Chondrocyte (in vitro differentiated cells): ENCODE measurements at places on chromosomes 11 and 22.

DNA sequence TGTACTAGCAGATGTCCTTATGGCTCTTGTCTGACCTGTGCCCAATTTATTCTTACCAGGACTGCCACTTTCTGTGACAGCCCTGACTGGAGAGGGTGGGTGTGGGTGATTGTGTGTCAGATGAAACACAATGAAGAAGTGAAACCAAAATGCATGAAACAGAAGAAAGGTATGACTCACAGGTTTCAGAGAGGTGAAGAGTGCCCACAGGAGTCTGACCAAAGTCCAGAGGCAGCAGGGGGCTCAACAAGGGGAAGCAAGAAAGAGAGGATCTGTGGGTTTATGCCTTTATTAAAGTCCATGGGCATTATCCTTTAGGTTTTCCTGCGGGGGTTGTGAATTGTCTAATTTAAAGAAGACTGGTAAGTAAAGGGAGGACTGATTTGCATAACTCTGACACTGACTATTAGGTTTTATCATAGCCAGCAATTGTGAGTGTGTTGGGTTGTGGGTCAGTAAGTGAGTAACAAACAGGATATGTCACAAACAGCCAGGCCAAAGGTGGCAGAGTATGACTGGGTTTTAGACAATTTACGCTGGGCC lies 3.9 kb upstream of the OR4C6 start:
- H3K27ac ChIP-seq: no peak overlapping the region
- DNase-seq: no peak
- no peaks in the 10 kb centered on the region for H3K36me3 ChIP-seq
- no peaks in the 10 kb centered on the region for H3K27me3 ChIP-seq
- H3K4me1 ChIP-seq: no peaks in the 10 kb centered on the region
- H3K4me3 ChIP-seq: no peak overlapping the region

DNA sequence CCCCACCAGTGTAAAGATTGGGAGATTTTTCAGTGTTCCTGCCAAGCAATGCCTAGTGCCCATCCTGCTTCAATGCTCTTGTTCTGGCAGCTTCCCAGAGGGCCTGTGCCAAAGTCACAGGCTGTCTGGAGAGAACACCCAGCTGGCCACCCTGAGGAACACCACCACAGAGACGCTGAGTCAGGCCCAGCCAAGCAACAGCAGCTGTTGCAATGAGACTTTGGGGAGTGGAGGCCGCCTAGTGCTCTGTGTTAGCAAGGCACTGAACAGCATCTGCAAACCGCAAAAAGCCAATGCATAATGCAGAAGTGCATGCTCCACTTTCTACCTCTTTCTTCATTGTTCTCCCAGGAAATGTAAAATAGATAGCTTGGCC lies 168.1 kb downstream of the NXPE2 start:
- H3K4me1 ChIP-seq: no peaks in the 10 kb centered on the region
- no peaks in the 10 kb centered on the region for H3K36me3 ChIP-seq
- H3K4me3 ChIP-seq: no peak overlapping the region
- H3K27ac ChIP-seq: no peak overlapping the region

DNA sequence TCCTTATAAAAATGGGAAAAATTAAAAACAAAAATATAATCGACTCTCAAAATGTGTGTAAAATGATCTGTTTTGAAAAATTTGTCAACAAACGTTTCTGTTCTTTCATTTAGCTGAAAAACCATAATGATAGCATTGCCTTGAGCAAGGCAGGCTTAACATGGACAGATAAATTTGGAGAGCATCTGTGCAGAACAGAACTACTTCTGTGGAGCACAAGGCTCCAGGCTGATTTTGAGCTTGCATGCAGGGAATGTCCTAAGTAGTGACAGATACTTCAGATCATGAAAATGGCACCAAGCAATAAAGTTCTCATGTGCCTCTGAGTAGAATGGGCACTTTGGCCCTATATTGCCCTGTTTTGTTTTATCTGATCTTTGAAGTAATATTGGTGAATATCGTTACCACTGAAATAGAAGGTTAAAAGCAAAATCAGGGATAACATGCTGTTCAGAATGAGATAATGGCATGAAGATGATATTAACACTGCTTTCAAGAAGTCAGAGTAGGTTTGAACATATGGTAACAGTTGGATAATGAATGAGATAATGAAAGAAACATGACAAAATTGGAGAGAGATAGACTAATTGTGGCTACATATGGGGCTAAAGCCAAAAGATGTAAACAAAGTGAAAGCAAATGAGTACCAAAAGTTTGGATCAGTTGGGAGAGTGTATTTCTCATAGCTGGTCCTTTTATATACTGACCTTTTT lies 730.5 kb upstream of the CCDC179 start:
- peaks cover 4% of the 10 kb centered on the region for H3K36me3 ChIP-seq
- no peak overlapping the region for H3K4me3 ChIP-seq
- no peak overlapping the region for H3K27ac ChIP-seq
- peaks cover 18% of the 10 kb centered on the region for H3K4me1 ChIP-seq
- no peaks in the 10 kb centered on the region for H3K27me3 ChIP-seq
- DNase-seq: no peak

DNA sequence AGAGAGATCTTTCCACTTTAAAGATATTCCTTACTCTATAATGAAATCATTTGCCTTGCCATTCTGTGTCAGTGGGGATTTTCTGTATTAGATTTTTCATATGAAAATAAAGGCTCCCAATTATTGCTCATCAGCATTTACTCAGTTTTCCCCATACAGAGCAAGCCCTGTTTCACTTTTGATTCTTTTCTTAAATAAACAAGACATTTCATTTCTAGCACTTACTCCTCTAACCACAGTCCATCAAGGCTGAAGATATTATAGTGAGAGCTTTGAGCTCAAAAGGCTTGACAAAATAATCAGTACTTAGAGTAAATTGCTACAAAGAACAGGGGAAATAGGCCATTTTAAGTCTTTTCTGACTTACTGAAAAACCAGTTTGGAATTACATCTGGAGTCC lies 385.1 kb downstream of the LRRC4C start:
- no peak overlapping the region for H3K4me3 ChIP-seq
- H3K4me1 ChIP-seq: no peaks in the 10 kb centered on the region
- H3K27me3 ChIP-seq: no peaks in the 10 kb centered on the region
- H3K27ac ChIP-seq: no peak overlapping the region
- H3K36me3 ChIP-seq: no peaks in the 10 kb centered on the region

GRCh38 chr11:36240173-36240572 lies 49.1 kb downstream of the COMMD9 start:
- no peak for DNase-seq
- H3K27ac ChIP-seq: no peak overlapping the region
- no peaks in the 10 kb centered on the region for H3K27me3 ChIP-seq
- no peak overlapping the region for H3K4me3 ChIP-seq

GRCh38 chr22:26404851-26405421 lies 24.1 kb upstream of the ASPHD2 start:
- DNase-seq: no peak
- peaks cover 16% of the 10 kb centered on the region for H3K4me1 ChIP-seq
- no peak overlapping the region for H3K4me3 ChIP-seq
- no peaks in the 10 kb centered on the region for H3K36me3 ChIP-seq
- H3K27me3 ChIP-seq: no peaks in the 10 kb centered on the region
- no peak overlapping the region for H3K27ac ChIP-seq

GRCh38 chr11:85603220-85603619 lies 23.9 kb downstream of the DLG2 start:
- H3K4me1 ChIP-seq: no peaks in the 10 kb centered on the region
- H3K4me3 ChIP-seq: no peak overlapping the region
- DNase-seq: no peak
- H3K27me3 ChIP-seq: no peaks in the 10 kb centered on the region

DNA sequence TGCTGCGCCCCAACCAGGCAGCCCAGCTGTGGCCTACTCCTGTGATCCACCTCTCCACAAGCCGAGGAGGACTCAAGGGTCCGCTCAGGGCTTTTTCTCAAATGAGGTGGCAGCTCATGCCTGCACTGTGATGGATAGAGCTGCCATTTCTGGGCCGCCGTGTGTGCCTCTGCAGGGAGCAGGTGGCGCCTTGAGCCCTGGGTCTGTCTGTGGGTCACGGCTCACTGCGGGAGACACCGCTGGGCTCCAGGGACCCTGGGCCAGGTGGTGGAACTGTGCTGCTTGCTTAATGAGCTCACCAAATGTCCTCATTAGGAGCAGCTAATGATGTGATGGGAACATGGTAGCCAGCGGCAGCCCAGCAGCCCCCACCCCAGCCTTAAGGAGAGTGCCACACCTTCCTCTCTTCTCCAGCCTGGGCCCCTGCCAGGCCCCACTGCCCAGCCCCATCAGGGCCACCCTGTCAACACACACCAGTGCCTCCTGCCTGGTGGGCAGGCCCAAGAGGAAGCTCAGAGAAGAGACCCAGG lies 50.8 kb downstream of the DHCR7 start:
- no peak for DNase-seq
- no peaks in the 10 kb centered on the region for H3K36me3 ChIP-seq
- no peaks in the 10 kb centered on the region for H3K4me1 ChIP-seq
- H3K4me3 ChIP-seq: no peak overlapping the region
- peaks cover 26% of the 10 kb centered on the region for H3K27me3 ChIP-seq

GRCh38 chr22:25650833-25651232 lies 86.4 kb downstream of the GRK3 start:
- H3K27ac ChIP-seq: no peak overlapping the region
- no peaks in the 10 kb centered on the region for H3K36me3 ChIP-seq
- no peaks in the 10 kb centered on the region for H3K27me3 ChIP-seq
- DNase-seq: no peak
- H3K4me1 ChIP-seq: no peaks in the 10 kb centered on the region

- no peak overlapping the region for H3K27ac ChIP-seq
- H3K36me3 ChIP-seq: no peaks in the 10 kb centered on the region
- H3K4me1 ChIP-seq: peaks cover 7% of the 10 kb centered on the region
- DNase-seq: no peak
- peaks cover 8% of the 10 kb centered on the region for H3K27me3 ChIP-seq
- no peak overlapping the region for H3K4me3 ChIP-seq
These were observed 65.9 kb downstream of the PGR start for GRCh38 chr11:101063706-101064105.

DNA sequence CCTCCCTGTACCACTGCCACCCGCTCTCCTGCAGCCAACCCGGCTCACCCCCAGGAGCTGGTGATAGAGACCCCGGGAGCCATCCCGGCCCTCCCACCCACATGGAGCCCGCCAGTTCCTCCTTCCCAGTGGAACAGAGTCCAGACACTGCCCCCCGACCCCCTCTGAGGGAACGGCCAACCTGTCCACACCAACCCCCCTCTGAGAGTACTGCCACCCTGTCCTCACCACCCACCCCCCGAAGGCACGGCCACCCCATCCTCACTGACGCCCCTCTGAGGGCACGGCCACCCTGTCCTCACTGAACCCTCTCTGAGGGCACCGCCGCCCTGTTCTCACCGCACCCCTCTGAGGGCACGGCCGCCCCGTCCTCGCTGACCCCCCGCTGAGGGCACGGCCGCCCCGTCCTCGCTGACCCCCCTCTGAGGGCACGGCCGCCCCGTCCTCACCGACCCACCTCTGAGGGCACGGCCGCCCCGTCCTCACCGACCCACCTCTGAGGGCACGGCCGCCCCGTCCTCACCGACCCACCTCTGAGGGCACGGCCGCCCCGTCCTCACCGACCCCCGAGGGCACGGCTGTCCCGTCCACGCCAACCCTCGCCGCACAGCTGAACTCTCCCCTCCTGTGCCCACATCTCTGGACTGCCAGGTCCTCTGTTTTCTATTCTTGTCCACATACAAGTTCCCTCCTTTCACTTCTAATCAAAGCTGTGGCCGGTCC lies 18.0 kb downstream of the TOLLIP start:
- DNase-seq: no peak
- H3K27ac ChIP-seq: no peak overlapping the region
- H3K36me3 ChIP-seq: peaks cover 16% of the 10 kb centered on the region
- no peaks in the 10 kb centered on the region for H3K27me3 ChIP-seq
- H3K4me1 ChIP-seq: no peaks in the 10 kb centered on the region

DNA sequence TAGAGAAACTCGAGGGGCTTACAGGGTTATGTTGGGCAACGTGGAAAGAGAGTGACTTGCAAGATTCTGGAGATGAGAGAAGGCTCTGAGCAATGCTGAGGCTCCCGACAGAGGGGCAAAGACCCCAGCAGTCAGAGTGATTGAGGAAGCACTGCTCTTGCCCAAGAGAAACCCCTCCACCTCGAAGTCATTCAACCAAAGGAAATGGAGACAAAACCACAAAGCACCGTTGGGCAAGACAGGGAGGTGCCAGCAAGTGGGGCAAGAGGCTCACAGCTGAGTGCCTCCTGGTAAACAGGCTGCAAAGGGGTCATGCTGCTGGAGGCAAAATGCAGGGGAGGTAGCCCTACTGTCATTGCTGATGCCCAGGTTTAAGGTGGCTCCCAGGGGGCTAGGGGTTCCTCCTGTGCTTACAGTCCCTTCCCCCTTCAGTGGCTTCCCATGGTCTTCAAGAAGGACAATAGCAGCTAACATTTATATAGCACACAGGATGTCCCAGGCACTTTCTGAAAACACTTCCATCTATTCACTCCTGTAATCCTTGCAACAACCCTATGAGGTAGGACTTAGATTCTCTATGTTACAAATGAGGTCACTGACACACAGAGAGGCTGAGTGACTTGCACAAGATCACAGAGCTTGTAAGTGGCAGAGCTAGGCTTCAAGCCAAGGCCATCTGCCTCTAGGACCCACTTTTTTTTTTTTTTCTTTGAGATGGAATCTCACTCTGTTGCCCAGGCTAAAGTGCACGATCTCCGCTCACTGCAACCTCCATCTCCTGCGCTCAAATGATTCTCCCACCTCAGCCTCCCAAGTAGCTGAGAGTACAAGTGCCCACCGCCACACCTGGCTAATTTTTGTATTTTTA lies 18.1 kb upstream of the MYH9 start:
- no peak overlapping the region for H3K27ac ChIP-seq
- H3K27me3 ChIP-seq: no peaks in the 10 kb centered on the region
- no peaks in the 10 kb centered on the region for H3K36me3 ChIP-seq

DNA sequence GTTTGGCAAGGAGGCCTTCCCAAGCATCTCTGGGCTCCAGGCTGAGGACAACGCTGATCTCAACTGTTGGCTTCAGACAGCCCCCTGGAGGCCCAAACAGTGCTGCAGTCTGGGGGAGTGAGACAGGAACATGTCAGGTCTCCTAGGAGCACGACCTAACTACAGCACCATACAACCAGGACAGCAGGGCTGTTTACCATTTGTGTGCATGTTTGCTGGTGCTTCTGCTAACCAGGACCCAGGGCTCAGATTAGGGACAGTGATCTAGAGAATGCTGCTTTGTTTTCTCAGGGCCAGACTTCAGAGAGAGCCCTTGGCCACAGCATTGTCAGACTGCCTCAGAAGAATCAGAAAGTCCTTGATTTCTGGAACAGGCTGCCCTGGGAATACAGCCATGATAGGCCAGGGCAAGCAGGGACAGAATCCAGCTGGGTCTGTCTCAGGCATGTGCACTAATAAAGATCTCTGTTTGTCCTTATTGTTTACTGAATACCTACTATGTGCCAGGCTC lies 126.5 kb downstream of the VPREB1 start:
- H3K4me3 ChIP-seq: no peak overlapping the region
- H3K27ac ChIP-seq: no peak overlapping the region
- H3K36me3 ChIP-seq: no peaks in the 10 kb centered on the region
- no peak for DNase-seq
- H3K27me3 ChIP-seq: peaks cover 64% of the 10 kb centered on the region

- no peak overlapping the region for H3K4me3 ChIP-seq
- DNase-seq: no peak
- H3K36me3 ChIP-seq: no peaks in the 10 kb centered on the region
These were observed 29.0 kb downstream of the NECTIN1 start for GRCh38 chr11:119700030-119700429.
